Daoy (cell line): ENCODE measurements at places on chromosomes 3 and 15. TPM values are rescaled to one million over a fixed set of nuclear protein-coding genes. Genes with fewer than 3 reads are reported as not detected.

- DNase-seq: no peak
Measured at GRCh38 chr3:194637541-194638400, 4.6 kb upstream of the TMEM44 start.

DNA sequence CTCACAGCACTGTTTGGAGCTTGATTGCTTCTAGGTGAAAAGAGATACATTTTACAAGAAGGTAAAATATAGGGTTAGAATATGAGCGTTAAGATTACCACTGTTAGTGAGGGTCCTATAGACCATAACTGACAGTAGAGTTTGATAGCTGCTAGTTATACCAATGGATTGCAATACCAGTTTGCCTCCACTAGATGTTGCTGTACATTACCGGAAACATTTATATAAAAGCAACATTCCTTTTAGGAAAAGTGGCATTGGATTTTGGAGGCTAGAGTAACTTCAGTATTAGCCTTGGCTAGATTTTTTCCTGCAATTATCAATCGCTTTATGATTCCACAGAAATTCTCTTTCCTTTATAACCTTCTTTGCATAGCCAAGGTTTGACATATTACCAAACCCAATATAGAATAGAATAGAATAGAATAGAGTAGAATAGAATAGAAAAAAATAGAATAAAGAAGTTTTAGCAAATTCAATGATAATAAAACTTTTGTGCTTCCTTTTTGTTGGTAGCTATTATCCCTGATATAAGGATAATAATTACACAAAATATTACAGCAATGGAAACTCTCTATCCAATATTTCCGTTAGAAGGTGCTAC lies 1093.6 kb upstream of the ALCAM start:
- peak; percentile 2 for DNase-seq

- DNase-seq: peak; percentile 44
Measured at GRCh38 chr3:113948015-113948917, 453 bp downstream of the ZDHHC23 start.

GRCh38 chr3:125622381-125622791 lies 27.1 kb upstream of the OSBPL11 start:
- DNase-seq: no peak

DNA sequence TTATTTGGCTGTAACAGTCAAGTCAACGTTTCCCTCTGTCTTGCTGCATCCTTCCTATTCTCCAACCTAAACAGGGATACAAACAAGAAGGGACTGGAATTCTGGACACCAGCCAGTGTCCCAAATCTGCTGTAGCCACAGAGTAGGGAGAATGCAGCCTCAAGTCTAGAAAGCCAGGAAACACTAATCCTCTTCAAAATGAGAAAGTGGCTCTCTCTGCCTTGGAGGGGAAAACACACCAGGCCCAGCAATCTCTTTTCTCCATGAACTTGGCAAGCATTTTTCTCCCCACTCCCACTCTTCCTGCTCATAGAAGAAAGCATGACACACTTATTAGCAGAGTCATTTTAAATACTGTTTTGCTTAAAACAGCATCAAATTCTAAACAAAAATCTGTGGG lies 781.7 kb downstream of the SQOR start:
- no peak for DNase-seq

DNA sequence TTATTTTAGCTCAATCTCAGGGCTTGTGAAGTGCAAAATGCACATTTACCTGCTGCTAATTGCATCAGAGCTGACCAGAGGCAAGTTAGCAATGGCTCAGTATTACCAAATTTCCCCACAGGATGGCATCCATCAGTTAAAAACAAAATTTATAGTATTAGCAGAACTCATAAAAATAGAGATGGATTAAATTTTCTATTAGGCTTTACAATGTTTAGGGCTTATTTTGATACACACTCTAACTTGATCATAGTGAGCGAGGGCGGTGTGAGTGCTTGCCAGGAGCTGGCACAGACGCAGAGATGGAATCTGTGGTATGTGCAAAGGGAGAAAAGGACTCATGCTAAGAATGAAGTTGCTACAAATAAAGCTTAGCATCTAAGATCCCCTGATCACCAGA lies 241.0 kb downstream of the NSUN3 start:
- no peak for DNase-seq

DNA sequence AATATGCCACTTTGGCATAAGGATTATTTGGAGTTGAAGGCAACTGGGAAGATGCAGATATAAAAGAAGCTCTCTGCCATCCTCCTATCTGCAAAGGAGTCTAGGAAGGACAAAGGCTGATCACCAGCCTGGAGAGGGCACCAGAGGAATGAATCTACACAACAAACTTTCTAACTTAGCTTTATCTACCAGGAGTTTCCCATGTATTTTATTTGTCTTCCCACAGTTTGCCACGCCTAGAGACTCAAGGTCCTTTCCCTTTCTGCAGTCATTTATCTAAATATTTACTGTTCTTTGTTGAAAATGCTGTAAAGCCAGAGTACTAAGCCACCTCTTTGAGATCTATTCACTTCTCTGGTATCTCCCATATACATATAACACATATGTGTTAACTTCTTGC lies 32.2 kb downstream of the GPR176 start:
- peak; percentile 35 for DNase-seq

DNA sequence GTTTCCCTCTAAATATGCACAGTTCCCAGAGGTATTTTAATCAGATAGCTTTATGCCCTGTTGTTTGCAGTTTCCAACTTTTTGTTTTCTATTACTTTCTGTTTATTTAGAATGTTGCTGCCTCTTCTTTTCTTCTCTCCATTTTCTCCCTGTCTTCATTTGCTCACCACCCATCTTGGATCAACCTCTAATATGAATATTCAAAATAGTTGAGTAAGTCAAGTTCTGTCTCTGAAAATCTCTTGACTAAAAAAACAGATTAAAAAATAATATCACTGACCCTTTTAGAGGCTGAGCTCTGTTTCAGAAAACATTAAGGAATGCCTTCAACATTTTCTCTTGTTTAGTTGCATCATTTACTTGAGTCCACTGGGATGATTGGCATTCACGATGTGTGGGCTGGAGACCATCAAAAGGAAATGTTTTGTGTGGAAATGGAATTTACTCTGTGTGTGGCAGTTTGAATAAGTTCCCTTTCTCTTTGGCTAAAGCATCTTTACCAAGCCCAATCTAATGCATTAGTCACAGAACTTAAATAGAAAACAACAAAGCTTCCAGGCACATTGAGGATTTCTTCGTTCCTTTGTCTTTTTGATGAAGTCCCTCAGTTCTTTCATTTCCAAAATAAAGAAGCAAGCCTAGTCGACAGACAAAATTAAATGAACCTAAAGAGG lies 633.9 kb upstream of the TGFBR2 start:
- DNase-seq: no peak

DNA sequence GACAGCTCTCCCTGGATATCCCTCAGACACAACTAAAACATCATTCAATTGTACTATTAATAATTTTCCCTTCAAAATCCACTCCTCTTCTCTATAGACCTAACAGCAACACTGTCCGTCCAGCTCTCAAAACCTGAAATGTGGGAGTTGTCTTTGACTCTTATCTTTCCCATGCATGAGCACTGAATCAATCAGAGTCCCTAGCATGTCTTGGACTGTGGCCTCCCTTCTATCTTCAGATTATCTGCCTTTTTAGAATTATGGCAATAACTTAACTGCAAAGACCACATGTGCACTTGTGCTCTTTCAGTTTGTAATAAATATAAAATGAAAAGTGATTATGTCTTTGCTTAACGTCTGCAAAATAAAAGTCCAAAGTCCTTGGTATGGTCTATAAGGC lies 107.0 kb downstream of the UBE3A start:
- DNase-seq: no peak

- DNase-seq: no peak
Measured at GRCh38 chr3:138696666-138697370, 88.2 kb downstream of the FAIM start.

- DNase-seq: peak; percentile 77
Measured at GRCh38 chr3:106635271-106635670, 742.0 kb upstream of the CCDC54 start.

DNA sequence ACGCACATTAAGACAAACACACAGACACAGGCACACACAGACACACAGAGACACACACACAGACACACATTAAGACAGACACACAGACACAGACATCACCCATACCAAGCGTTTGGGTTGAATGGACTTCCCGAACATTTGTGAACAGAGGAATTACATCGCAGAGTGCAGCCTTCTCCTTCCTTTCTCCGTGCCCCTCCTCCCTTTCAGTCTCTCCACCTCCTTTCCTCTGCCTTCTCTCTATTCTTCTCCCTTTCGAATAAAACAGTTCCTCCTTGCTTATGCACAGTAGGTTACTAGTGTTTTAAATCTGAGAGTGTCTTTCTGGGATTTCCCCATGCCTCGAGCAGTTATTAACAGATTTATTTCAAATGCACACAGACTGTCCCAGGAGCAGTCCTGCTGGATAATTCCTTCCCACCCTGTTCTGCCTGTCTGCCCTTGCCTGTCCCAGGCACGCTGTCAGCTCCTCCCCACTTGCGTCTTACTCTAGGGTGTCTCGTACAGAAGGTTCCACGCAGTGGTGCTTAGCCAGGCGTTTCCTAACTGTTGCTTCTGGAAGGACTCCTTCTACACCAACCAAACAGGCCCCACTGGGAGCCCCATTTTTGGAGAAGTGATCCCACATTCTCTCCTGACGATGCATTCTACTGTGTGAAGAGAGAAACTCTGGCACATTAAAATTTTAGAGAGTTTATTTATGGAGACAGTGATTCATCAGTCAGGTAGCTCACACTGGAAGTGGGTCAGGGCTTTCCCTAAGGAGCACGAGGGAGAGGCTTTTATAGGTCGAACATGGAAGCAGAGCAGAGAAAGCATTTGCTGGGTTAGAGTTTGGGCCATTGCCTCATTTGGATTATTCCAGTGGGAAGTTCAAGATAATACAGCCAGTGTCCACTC lies 163.8 kb downstream of the SV2B start:
- peak; percentile 73 for DNase-seq

DNA sequence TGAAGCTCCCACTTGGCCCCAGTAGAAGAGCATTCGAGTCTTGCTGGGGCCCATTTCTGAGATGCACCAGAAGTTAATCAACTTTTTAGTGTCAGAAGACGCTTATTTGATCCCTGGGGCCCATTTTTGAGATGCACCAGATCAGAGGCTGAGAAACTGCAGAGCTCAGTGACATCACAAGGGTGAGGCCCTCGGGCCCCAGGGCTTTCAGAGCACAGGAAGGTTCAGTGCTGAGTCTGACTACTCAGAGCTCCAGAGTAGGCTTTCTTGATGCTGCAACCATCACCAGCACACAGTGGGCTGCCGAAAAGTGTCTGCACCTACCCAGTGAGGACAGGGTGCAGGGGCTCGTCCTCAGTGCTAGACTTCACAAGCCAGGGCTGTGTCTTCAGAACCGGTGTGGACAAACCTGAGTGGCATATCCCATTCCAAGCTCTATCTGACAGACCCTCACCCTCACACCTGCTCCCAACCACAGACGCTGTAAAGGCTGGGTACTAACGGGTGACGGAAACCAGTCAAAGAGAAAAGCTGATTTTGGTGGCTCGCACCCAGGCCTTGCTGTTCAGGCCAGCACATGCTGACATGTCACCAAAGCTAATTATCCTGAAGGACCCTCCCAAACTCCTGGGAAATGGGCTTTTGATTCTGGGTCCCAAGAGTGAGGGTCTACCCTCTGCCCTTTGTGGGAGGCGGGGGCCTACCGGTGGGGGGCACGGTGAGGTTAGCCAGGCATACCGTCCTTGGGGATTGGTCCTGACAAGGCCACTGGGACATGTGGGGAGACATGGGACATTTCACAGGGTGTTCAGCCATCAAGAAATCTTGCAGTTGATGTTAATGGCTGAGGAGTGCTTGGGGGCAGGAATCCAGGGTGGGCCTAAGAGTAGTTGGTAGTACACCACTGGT lies 83.0 kb downstream of the PDCD6IP start:
- DNase-seq: no peak

DNA sequence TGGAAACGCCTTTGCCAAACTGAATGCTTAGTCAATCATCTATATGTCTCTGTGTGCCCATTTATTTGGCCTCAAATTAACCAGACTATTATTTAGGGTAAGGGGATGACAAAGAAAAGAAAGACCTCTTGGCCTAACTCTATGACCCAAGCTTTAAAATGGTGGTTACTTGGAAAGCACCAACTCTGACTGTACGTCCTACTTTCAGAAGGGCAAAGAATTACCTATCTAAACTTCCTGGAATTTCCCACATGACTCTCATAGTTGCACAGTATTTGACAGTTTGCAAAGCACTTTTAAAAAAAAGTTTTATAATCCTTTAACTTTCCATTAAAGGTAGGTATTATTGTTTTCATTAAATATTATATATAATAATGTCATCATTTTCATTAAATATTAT lies 6.3 kb upstream of the MTHFS start:
- no peak for DNase-seq

The ZPLD1 gene
- total RNA-seq: 0.06 TPM in 1 of 2 replicates, not detected in the other

DNA sequence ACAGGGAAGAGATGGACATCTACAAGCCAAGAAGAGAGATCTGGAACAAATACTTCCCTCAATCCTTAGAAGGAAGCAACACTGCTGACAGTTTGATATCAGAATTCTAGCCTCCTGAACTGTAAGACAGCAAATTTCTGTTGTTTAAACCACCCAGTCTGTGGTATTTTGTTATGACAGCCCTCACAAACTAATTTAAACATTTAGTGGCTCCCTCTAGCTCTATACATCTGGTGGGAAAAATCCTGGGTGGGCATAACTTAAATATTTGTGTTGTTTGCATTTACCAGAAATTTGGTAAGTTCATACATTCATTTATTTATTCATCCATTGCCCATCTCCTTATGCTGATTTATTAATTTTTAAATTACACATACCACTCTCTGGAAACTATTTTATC lies 62.5 kb upstream of the GSK3B start:
- no peak for DNase-seq

DNA sequence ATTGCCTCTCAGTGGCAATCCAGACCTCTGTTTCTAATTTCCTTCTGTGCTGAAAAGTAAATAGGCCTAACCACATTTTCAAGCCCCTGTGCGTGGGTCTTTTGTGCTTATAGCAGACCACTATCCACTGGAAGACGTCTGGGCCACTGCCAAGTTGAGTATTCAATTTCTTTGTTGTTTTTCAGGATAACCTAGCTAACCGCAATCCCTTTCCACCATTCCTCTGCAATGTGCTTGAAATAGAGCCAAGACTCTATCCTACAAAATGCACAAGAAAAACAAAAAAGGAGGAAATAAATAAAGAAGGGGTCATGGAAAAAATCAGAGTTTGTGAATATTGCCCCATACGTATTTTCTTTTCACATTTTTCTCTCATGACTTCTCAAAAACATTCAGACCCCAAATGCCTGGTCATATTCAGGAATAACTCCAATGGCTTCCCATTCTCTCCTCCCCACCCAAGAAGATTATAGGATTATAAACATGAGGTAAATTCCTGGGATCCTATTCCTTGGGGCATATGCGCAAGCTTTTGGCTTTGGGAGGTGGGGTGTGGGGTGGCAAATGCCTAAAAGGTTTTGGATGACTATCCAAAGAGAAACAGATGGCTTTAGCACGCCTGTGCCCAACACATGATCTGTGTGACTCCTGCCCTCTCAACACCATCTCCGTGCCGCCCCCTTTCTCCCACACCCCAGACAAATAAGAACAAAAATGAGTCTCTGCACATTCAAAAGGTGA lies 217.9 kb upstream of the THBS1 start:
- DNase-seq: peak; percentile 95

The ANKRD63 gene
- total RNA-seq: 0.63 and 0.97 TPM in 2 replicates

The CDHR4 gene
- total RNA-seq: not detected in 2 replicates

GRCh38 chr3:66256806-66257205 lies 36.0 kb downstream of the SLC25A26 start:
- no peak for DNase-seq
